ENCODE measurements at places on chromosomes 1 and 21. TPM values are rescaled to one million over a fixed set of nuclear protein-coding genes. Genes with fewer than 3 reads are reported as not detected.

GRCh38 chr1:38392861-38393260 is 346.3 kb upstream of the POU3F1 start:
- H3K27me3 ChIP-seq = no peaks in the 10 kb centered on the region
- no peak for DNase-seq
- no peak overlapping the region for H3K4me3 ChIP-seq
- H3K36me3 ChIP-seq = no peaks in the 10 kb centered on the region
- no peak overlapping the region for H3K27ac ChIP-seq

GRCh38 chr1:164637461-164638375 is 78.7 kb downstream of the PBX1 start:
- H3K4me1 ChIP-seq = no peaks in the 10 kb centered on the region
- no peaks in the 10 kb centered on the region for H3K36me3 ChIP-seq
- no peak for DNase-seq
- H3K4me3 ChIP-seq = no peak overlapping the region
- no peak overlapping the region for H3K27ac ChIP-seq
- no peaks in the 10 kb centered on the region for H3K27me3 ChIP-seq

DNA sequence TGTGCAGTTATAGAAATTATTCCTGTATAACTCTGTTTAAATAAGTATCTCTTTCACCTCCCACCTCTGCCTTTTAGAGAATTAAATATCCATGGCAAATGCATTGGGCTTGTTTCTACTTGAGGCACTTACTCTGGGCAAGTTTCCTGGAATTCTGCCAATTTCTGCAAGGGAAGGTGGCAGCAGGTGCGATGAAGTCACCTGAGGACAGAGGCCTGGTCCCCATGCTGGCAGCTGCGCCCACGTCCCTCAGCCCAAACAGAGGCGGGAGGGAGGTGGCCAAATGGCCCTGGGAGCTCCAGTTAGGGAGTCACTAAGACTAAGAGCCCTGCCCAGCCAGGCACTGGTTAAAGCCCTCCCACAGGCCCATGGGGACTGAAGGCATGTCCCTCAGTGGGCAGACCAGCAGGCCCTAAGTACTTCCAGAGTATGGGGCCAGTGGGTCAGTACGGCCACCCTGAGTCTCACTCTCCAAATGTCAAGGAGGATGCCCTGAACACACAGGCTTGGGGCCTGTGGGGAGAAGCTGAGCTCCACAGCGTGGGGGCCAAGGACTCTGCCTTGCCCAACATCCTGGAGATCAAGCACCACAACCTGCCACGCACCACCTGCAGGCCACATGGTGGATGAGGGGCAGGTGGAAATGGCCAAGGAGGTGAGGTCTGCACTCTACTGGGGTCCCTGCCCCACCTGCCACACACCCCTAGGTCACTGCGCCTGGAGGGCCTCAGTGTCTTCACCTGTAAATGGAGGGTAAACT is 19.4 kb downstream of the ACOT7 start:
- no peaks in the 10 kb centered on the region for H3K4me1 ChIP-seq
- H3K4me3 ChIP-seq = no peak overlapping the region
- no peak for DNase-seq

RHOC gene
- 78.2 TPM for total RNA-seq

GRCh38 chr1:206856674-206857464 is 8.6 kb upstream of the IL20 start:
- no peak overlapping the region for H3K27ac ChIP-seq
- no peaks in the 10 kb centered on the region for H3K4me1 ChIP-seq
- no peak overlapping the region for H3K4me3 ChIP-seq
- H3K36me3 ChIP-seq = no peaks in the 10 kb centered on the region

PDXK gene
- total RNA-seq = 33.3 TPM

GRCh38 chr1:240869071-240869470 is 257.1 kb upstream of the GREM2 start:
- H3K4me3 ChIP-seq = no peak overlapping the region
- DNase-seq = no peak
- no peak overlapping the region for H3K27ac ChIP-seq

GRCh38 chr1:12669529-12670068 is 25.7 kb downstream of the AADACL4 start:
- no peaks in the 10 kb centered on the region for H3K36me3 ChIP-seq
- no peak for DNase-seq
- no peak overlapping the region for H3K27ac ChIP-seq
- no peaks in the 10 kb centered on the region for H3K27me3 ChIP-seq
- H3K4me1 ChIP-seq = no peaks in the 10 kb centered on the region

- H3K4me1 ChIP-seq = no peaks in the 10 kb centered on the region
- no peaks in the 10 kb centered on the region for H3K36me3 ChIP-seq
- no peaks in the 10 kb centered on the region for H3K27me3 ChIP-seq
- no peak for DNase-seq
- no peak overlapping the region for H3K27ac ChIP-seq
Observed at GRCh38 chr1:197269053-197269452, 1.0 kb downstream of the CRB1 start.

FMOD gene
- total RNA-seq = 7.1 TPM

DNA sequence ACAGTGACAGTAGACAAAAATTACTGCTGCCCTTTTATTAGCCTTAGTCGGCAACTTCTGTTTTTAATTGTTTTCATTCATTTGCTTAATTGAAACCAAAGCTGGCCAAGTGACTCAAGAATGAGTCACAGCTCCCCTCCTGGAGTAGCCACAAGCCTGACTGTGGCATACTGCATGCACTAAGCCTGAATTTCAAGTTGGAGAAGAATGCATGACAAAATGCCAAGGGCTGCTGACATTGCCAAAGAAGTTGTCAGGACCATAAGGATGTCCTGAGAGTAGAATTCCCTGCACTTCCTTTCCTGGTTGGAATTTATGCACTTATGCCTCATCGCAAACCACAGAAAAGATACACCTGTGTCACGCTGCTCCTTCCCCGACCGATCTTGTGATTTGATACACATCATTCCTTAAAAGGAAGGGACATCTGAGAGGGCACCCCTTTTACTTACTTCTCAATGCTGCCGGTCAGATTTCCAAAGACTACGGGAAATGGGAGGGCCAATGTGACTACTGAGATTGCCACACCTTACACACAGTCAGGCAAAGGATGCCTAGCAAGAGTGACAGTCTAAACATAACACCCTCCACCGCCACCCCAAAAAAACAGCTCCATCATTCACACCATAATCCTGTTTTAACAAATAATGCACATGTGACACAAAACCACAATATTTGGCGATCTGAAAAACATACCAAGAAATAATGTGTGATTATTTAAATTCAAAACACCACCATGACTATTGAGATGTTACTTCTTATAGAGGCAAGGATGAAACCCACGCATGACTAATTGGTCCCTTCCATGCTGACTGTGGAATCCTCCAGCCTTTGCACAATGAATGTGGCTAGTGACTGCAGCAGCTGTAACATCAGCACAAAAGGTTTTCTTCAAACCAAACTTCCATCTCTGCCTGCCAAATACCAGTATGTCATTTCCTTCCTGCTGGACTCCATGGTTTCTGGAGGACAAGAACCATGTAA is 28.2 kb downstream of the VAV3 start:
- H3K36me3 ChIP-seq = no peaks in the 10 kb centered on the region
- peaks cover 13% of the 10 kb centered on the region for H3K4me1 ChIP-seq
- H3K27ac ChIP-seq = no peak overlapping the region
- no peaks in the 10 kb centered on the region for H3K27me3 ChIP-seq

DNA sequence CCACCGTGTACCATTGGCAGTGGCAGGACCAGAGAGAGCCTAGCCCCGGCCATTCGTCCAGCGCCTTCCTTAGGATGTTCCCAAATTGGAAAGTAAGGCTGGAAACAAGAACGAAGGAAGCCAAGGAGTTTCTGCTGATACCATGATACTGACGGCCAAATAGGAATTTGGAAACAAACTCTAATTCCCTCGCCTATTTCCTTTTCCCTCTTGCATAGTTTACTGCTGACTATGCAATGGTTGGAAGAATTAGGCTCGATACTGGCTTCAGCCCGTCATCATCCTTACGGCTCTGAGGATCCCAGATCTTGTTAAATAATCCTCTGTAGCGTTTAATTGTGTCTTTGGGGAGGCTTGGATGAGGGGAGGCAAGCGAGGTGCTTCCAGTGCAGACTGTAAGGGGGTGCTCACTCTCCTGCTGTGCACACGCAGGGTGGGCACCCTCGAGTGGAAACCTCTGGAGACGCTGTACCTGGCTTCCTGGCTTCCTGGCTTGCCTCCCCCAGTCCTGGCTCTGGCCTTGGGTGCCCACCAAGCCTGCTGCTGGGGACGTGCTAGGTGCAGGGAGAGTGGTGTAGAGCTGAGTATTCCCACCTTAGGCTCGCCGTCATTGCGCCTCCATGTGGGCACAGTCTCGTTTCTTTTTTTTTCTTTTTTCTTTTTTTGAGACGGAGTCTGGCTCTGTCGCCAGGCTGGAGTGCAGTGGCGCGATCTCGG is 27.4 kb upstream of the CAMTA1 start:
- DNase-seq = no peak
- no peaks in the 10 kb centered on the region for H3K27me3 ChIP-seq
- H3K27ac ChIP-seq = no peak overlapping the region

CD84 gene
- 10.1 TPM for total RNA-seq

LCA5L gene
- total RNA-seq = 1.6 TPM

IL20 gene
- total RNA-seq = 0.05 TPM

GRCh38 chr21:32132881-32133280 is 146.0 kb downstream of the MIS18A start:
- no peak overlapping the region for H3K4me3 ChIP-seq
- H3K27ac ChIP-seq = no peak overlapping the region
- no peak for DNase-seq

DNA sequence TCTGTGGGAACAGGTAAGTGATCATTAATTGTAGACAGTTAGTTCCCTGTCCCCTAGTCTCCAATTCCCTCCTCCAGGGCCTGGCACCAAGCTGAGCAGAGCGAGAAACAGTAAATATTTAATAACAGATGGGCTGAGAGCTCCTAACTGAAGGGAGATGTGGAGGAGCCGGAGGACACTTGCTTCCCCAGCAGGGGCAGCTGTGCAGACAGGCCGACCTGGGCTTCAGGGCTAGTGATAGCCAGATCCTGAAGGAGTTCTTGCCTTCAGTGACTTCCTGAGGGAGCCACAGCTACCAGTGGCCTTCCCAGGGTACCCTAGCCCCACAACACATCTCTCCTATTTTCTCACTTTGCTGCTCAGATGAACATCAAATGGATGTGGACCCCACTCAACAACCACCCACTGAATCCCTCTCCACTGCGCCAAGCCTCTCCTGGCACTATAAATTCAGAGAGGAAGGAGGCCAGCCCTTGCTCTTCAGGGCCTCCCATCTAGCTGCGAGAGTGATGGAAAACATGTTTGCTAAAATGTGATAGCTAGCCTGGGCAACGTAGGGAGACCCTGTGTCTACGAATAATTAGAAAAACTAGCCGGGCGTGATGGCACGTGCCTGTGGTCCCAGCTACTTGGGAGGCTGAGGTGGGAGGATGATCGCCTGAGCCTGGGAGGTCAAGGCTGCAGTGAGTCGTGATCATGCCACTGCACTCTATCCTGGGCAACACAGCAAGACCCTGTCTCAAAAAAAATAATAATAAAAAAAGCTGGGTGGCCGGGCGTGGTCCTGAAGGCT is 26.9 kb upstream of the SYNC start:
- no peak overlapping the region for H3K4me3 ChIP-seq
- H3K27me3 ChIP-seq = no peaks in the 10 kb centered on the region
- DNase-seq = no peak
- H3K36me3 ChIP-seq = no peaks in the 10 kb centered on the region
- no peak overlapping the region for H3K27ac ChIP-seq
- no peaks in the 10 kb centered on the region for H3K4me1 ChIP-seq

Data from thymus (tissue), 14 donors.